ENCODE measurements at places on chromosomes 2 and 18. TPM values are rescaled to one million over a fixed set of nuclear protein-coding genes. Genes with fewer than 3 reads are reported as not detected.

C18orf54 gene
- total RNA-seq = 9.9 TPM

RSAD2 gene
- total RNA-seq = 8.1 TPM

- no peak for DNase-seq
These were observed 14.6 kb downstream of the TEX51 start for GRCh38 chr2:126913329-126913728.

DNA sequence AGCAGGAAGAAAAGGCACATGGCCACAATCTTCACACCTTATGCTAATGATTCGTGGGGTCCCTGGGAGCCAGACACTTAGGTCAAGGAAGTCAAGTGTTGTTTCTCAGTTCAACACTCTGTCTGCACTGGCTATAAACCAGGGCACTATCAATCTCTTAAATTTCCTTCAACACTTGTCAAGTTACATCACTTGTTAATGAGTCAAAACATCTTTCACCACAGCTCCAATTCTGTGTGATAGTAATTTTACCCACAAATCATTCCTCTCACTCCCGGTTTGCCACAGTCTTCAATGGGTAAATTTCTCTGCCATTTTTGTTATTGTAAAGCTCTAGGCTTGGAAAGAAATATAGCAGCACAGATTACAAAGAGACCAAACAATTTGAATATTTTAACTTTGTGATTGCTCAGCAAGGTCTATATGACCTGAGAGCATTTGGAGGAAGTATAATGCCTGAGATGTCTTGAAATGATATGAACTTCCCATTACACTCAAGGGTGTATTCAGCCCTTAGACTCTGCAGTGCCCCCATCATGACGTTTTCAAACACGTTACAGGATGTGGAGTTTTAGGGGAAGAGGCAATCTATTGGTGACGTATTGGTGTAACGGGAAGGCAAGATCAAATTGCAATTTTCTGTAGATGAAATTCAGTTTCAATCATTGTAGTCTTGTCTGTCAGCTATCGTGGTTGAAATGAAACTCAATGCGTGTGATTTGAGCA is 78.7 kb downstream of the ICOS start:
- peak; percentile 52 for DNase-seq

Data from activated CD4-positive, alpha-beta T cell treated with anti-CD3 and anti-CD28 coated beads for 36 hours (primary cell).